ENCODE measurements at places on chromosomes 12 and 14.

GRCh38 chr12:116067892-116068291, 209.6 kb downstream of the MED13L start:
- no peak for DNase-seq

- no peak for DNase-seq
These were observed 131.1 kb downstream of the FBXL14 start for GRCh38 chr12:1463073-1463905.

GRCh38 chr14:51554339-51554920, 97.3 kb upstream of the FRMD6 start:
- no peak for DNase-seq

DNA sequence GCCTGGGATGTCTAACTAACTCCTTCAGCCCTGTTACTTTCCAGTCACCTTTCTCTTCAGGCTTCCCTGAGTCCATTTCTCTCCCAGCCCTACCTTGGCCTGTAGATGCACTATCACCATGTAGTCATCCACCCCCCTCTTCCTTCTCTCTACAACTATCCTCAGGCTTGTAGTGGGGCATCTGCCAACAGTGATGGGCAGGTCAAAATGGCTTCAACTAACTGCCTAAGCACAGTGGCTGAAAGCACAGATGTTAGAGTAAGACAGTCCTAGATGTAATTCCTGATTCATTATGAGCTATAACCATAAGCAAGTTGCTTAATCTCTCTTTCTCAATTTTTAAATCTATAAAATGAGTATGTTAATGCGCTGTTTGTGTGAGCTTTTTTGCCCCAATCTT, 133.6 kb upstream of the NAV3 start:
- DNase-seq, result no peak

DNA sequence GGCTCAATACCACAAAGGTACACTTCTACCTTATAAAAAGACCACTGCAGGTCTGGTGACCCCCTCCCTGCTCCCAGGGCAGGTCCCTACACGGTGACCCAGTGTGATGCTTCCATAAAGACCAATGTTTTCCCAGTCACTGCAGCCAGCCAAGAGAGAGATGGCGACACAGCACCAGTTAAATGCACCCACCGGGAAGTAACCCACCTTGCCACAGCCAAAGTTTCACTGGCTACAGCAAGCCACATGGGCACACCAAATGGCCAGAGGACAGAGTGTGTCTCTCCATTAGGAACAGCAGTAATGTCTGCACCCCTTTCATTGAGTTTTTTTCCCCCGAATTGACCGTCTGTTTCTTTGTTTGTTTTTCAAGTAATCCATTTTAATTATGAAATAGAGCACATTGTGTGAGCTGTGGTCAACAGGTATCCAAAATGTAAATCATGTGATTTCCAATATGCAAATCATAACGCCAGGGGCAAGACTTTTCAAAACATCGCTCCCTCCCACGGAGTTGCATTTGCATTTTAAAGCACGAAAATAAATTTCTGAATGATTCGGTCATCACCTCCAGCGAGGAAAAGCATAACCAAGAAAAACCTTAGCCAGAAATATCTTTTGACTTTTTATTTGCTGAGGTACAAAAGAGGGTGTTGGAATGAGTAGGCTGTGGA, 48.9 kb upstream of the EML1 start:
- no peak for DNase-seq

- no peak for DNase-seq
These were observed 341.9 kb downstream of the C12orf75 start for GRCh38 chr12:105672121-105672975.

DNA sequence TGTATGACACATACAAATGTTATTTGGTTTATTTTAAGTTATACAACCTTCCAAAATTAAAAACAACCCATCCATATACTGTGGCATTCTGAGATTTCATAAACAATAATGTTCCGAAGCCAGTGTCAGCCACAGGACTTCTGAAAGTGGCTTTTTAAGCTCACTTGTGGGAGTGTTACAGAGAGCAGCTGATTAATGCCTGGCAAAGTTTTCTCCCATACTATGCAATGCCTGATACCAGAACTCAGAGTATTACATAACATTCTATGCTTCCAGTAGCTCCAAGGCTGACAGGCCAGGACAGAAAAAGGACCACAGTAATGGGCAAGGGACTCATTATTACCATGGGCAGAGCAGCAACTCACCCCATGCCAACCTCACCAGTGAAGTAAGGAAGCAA, 29.3 kb downstream of the NELL2 start:
- DNase-seq, result no peak

- DNase-seq, result no peak
These were observed 48.6 kb upstream of the RHOJ start for GRCh38 chr14:63155511-63156185.

DNA sequence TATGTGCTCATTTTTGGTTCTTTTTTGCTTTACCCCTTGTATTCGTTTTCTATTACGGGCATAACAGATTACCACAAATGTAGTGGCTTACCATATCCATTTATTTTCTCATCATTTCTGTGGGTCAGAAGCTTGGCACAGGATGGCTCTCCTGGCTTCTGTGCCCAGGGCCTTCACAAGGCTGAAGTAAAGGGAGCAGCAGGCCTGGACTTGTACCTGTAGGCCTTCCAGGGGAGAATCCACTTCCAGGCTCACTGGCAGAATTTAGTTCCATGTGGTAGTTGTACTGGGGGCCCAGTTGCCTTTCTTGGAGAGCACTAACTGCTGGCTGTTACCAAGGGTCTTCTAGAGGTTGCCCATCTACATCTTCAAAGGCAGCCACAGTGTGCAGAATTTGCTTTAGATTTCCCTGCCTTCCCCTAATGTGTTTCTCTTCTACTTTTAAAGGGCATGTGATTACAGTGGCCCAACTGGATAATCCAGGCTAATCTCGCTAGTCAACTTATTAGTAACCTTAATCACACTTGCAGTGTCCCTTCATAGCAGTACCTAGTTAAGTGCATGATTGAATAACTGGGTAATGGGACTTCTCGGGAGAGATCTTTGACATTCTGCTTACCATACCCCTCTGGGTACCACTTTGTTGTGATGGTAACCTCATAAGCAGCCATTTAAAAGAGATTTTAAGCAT, 67.0 kb downstream of the CRADD start:
- DNase-seq, result no peak

- no peak for DNase-seq
These were observed 28.7 kb downstream of the UBE2N start for GRCh38 chr12:93413064-93413463.
